NCI-H345 (cell line): ENCODE measurements at places on chromosomes 7 and 10.

DNA sequence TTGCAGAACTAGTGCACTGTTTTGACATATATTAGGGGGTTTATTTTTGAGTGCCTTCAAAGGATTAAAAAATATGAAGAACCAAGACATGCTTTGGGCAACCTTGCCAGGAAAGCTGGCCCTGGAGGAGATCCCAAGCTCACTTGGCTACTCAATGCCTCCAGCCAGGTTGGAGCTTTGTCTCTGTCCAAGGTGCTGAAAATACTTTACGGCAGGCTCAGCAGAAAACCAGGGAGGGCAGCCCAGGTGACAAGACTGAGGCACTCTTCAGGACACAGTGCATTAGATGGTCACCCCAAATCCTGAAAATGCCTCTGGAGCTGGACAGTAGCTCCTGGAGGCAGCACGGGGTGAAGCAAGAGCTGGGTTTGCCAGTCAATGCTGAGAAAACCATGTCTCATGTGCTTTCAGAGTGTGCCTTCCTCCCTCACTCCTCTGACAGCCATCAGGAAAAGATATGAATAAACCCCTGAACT, 5.8 kb upstream of the KCNH2 start:
- no peak for DNase-seq

DNA sequence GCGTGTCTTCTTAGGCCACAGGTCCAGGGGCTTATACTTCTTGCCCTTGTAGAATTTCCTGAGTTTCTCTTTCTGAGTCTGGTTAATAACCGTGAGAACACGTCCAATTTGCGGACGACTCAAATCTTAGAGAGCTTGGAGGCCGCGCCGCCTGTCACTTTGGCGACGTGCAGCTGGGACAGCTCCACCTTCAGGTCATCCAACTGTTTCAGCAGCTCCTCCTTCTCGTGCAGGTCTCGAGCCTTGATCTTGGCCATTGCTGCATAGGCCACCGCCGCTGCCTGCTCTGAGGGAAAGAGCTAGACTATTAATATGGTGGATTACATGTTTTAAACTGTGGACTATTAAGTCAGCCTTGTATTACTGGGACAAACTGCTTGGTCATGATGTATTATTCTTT, 26.9 kb downstream of the EVX1 start:
- DNase-seq, result no peak

GRCh38 chr7:134186027-134186426, 58.9 kb downstream of the LRGUK start:
- no peak for DNase-seq

- DNase-seq, result no peak
Measured at GRCh38 chr7:1312136-1313070, 79.7 kb downstream of the UNCX start.

DNA sequence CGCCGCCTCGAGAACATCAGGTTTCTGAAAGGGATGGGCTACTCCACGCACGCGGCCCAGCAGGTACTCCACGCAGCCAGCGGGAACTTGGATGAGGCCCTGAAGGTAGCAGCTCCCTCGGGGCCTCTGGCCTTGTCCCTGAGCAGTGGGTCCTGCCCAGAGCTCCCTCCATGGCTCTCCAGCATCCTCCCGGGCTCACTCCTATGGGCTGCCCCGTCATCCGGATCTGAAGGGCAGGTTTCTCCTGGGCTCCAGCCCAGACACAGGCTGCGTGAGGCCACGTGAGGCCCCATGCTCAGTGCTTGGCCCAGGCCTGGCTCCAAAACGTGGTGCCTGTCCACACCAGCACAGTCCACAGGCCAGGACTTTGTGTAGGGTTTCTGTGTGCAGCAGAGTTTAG, 32.5 kb downstream of the NUB1 start:
- no peak for DNase-seq

GRCh38 chr7:128110641-128111364, 79.6 kb upstream of the LRRC4 start:
- no peak for DNase-seq

GRCh38 chr10:26472492-26472778, 34.3 kb downstream of the APBB1IP start:
- no peak for DNase-seq

- no peak for DNase-seq
Measured at GRCh38 chr10:101295261-101295660, 58.7 kb upstream of the BTRC start.
